CD8-positive, alpha-beta memory T cell (primary cell): ENCODE measurements at places on chromosomes 3 and 15.

DNA sequence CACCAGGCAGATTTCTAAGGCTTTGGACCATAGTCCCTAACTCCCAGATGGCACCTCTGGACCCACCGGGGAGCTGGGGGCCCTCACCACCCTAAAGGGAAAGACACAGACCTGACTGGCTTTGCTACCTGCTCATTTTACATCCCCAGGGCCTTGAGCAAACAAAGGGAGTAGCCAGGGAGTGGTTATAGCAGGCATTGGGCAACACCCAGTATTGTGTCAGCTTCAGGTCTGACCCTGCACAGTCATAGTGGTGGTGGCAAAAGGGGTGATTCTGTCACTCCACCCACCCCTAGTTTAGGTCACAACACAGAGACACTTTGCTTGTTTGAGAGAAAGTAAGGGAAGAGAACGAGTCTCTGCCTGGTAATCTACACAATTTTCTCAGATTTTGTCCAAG lies 352.5 kb downstream of the DIPK2A start:
- DNase-seq = no peak

DNA sequence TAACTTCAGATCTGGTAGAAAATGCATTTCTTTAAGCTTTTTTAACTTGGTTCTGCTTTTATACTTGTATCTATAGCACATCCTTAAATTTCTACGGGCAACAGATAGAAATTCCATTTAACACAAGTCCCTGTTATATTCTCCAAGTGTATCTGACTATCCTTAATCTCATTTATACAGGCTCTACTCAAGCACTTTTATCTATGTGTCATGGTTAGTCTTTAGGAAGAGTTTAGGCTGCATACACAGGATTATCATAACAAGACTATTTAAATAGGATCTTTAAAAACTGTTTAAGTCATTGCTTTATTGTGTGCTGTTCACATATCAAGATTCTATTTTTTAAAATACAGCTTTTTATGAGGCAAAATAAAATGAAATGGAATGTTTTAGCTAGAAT lies 52.7 kb downstream of the SETD5 start:
- DNase-seq = no peak

- no peak for DNase-seq
Observed at GRCh38 chr15:25849157-25849921, 13.8 kb downstream of the ATP10A start.

- no peak for DNase-seq
Observed at GRCh38 chr15:52566889-52567288, 1.9 kb downstream of the ARPP19 start.

GRCh38 chr3:183142199-183142598 lies 20.3 kb downstream of the LAMP3 start:
- DNase-seq = no peak

GRCh38 chr15:37764733-37765191 lies 169.7 kb upstream of the TMCO5A start:
- DNase-seq = no peak

DNA sequence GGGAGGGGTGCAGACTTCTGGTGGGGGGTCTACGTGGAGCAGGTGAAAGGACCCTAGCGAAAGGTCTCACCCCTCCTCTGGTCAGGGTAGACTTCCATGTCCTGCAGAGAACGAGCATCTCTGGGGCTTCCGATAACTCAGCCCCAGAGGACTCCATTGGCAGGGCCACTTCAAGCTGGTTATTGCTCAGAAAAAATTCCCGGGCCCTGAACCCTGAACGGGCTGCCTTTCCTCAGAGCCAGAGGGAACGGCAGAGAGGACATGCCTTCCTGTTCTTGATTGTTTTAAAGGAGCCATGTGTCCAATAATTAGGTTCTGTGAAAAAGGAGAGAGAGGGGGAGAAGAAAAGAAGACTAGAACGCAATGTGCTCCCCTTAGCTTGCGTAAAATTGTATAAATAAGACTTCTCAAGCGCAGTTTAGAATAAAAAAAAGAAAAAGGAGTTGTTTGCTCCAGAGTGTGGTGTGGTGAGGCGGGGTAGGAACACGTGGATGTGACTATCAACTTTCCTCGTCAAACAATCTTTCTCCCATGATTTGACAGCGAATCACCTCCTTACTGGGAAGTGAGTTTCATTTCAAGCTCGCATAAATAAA lies 193.4 kb upstream of the UBE2E1 start:
- no peak for DNase-seq

DNA sequence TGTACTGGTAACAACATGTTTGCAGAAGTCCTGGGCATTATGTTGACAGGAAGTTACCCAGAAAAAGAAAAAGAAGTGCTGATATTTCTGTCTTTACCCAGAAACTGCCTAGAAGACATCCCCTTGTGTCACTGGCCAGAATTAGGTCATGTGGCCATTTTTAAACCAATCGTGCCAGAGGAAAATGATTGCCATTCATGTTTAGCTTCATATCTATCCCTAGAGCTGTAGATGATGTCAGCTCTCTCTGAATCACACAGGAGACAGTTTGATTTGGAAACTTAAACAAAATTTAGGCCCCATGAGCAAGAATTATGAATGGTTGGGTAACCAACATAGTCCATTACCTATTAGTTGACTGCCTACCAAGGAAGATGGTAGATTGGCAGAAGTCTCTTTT lies 8.9 kb upstream of the PLOD2 start:
- no peak for DNase-seq

- DNase-seq = no peak
Observed at GRCh38 chr3:66751842-66752241, 246.3 kb upstream of the KBTBD8 start.

GRCh38 chr3:146705225-146705624 lies 100.1 kb upstream of the PLSCR5 start:
- DNase-seq = no peak

- no peak for DNase-seq
Observed at GRCh38 chr15:33425142-33425541, 114.4 kb downstream of the RYR3 start.

DNA sequence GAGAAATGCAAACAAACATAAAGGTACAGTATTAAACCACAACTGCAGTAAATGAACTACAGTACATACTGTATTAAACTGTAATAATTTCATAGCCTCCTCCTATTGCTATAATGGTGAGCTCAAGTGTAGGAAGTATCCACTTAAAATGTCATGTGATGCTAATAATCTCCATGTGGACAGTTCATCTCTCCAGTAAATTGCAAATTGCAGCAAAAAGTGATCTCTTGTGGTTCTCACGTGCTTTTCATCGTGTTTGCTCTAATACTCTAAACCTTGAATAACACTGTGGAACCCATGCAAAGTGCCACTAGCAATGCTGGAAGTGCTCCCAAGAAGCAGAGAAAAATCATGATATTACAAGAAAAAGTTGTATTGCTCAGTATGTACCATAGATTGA lies 9.2 kb upstream of the FNDC3B start:
- DNase-seq = no peak

GRCh38 chr15:33746203-33746602 lies 222.1 kb upstream of the CHRM5 start:
- no peak for DNase-seq

- DNase-seq = no peak
Observed at GRCh38 chr3:195897853-195898415, 10.4 kb downstream of the TNK2 start.

- DNase-seq = no peak
Observed at GRCh38 chr15:58515807-58516206, 84.0 kb downstream of the LIPC start.

GRCh38 chr15:66838671-66839239 lies 136.7 kb downstream of the SMAD6 start:
- no peak for DNase-seq

- DNase-seq = no peak
Observed at GRCh38 chr3:53803124-53803815, 42.9 kb downstream of the CHDH start.

DNA sequence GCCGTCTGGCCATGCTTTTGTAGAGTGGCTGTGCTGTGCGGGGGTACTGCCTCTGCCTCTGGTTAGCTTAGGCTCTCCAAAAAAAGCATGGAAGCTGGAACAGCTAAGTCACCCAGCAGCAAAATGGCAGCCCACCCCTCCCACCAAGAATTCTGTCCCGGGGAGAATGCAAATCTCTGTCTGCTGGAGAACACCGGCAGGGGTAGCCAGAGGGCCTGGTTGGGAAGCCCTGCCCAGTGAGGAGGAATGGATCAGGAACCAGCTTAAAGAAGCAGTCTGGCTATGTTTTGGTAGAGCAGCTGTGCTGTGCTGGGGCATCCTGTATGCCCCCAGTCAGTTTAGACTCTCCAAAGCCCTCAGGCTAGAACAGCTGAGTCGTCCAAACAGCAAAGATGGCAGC lies 56.2 kb upstream of the PTPRG start:
- no peak for DNase-seq
